ENCODE measurements at places on chromosomes 2 and 18. TPM values are rescaled to one million over a fixed set of nuclear protein-coding genes. Genes with fewer than 3 reads are reported as not detected.

SCG2 gene
- total RNA-seq = 2.4 TPM

GRCh38 chr2:12824778-12825379, 108.1 kb downstream of the TRIB2 start:
- H3K36me3 ChIP-seq = no peaks in the 10 kb centered on the region
- DNase-seq = peak; percentile 80
- peak overlapping the region; percentile 93 for H3K27ac ChIP-seq
- H3K4me1 ChIP-seq = peaks cover 9% of the 10 kb centered on the region
- H3K4me3 ChIP-seq = no peak overlapping the region

DNA sequence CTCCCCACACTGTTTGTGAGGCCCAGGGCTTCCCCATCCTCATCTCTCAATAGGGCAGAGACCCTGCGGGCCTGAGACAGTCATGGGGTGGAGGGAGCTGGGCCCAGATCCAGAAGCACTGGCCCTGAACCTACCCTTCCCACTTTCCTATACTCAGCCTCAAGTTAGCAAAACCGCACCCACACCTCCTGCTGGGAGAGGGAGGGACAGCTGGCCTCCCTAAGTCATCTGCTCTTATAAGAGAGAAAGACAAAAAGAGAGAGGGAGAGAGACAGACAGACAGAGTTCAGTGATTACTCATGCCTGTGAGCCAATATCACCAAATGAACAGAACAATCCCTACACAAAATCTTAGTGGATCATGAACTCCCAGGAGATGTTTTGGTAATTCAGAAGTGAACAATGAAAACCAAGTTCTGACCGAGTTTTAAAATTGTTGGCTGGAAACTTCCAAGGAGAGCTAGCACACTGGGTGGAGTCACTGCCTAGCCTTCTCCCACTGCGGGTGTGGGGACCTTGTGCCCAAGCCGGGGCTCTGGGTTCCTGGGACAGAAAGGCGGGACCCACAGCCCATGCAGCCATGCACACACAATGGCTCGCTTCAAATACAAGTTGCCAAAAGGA, 130.5 kb downstream of the PXDN start:
- H3K27me3 ChIP-seq = no peaks in the 10 kb centered on the region
- peak overlapping the region; percentile 5 for H3K27ac ChIP-seq
- H3K36me3 ChIP-seq = no peaks in the 10 kb centered on the region
- H3K4me1 ChIP-seq = peaks cover 5% of the 10 kb centered on the region
- no peak for DNase-seq

GRCh38 chr2:61229936-61230335, 67.9 kb downstream of the C2orf74 start:
- H3K27me3 ChIP-seq = no peaks in the 10 kb centered on the region
- H3K4me1 ChIP-seq = no peaks in the 10 kb centered on the region
- peaks cover 99% of the 10 kb centered on the region for H3K36me3 ChIP-seq
- no peak for DNase-seq
- H3K4me3 ChIP-seq = no peak overlapping the region

GRCh38 chr2:176516051-176516602, 246.9 kb downstream of the MTX2 start:
- H3K36me3 ChIP-seq = no peaks in the 10 kb centered on the region
- no peak overlapping the region for H3K27ac ChIP-seq
- no peak for DNase-seq
- peaks cover 25% of the 10 kb centered on the region for H3K4me1 ChIP-seq
- H3K4me3 ChIP-seq = no peak overlapping the region

TBC1D8 gene
- total RNA-seq = 61.7 TPM

DNA sequence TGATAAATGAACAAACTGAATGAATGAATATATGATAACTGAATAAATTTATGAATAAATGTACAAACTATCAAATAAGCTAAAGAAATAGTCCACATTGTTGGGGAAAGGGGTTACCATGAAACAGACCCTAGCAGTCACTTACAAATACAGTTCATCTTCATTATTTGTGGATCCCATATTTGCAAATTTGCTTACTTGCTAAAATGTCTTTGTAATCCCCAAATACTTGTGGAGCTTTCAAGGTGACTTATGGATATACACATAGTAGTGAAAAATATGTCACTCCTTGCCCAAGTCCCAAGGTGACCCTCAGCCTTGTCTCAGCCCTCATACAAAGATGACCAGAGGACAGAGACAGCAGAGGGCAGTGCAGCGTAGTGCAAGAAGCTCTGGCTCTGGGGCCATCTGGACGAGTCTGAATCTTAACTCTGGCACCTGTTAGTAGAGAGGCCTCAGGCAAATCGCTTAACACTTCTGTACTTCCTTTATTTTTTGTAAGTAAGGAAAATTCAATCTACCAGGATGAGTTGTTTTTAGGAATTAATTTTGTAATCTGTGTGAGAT, 3.1 kb downstream of the PAIP2B start:
- no peak overlapping the region for H3K4me3 ChIP-seq
- H3K27me3 ChIP-seq = no peaks in the 10 kb centered on the region
- peaks cover 16% of the 10 kb centered on the region for H3K4me1 ChIP-seq

DNA sequence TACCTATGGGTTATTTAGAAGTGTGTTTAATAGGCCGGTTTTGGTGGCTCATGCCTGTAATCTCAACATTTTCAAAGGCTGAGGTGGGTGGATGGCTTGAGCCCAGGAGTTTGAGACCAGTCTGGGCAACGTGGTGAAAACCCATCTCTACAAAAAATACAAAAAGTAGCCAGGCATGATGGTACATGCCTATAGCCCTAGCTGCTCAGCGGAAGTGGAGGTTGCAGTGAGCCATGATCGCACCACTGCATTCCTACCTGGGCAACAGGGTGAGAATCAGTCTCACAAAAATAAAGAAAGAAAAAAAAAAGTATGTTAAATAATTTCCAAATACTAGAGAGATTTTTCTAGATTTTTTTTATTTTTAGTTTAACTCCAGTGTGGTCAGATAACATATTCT, 316.0 kb downstream of the KIAA1328 start:
- DNase-seq = no peak
- no peaks in the 10 kb centered on the region for H3K4me1 ChIP-seq
- no peaks in the 10 kb centered on the region for H3K36me3 ChIP-seq

DNA sequence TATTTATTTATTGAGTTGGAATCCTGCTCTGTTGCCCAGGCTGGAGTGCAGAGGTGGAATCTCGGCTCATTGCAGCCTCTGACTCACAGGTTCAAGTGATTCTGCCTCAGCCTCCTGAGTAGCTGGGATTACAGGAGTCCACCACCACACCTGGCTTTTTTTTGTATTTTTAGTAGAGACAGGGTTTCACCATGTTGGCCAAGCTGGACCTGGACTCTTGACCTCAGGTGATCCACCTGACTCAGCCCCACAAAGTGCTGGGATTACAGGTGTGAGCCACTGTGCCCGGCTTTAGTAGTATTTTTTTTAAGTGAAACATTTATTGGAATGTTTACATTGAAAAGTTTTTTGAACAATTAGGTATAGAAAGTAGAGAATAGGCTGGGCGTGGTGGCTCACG, 23.9 kb downstream of the SLC20A1 start:
- H3K36me3 ChIP-seq = peaks cover 7% of the 10 kb centered on the region
- H3K4me1 ChIP-seq = peaks cover 4% of the 10 kb centered on the region
- no peaks in the 10 kb centered on the region for H3K27me3 ChIP-seq
- no peak overlapping the region for H3K27ac ChIP-seq
- H3K4me3 ChIP-seq = no peak overlapping the region

DNA sequence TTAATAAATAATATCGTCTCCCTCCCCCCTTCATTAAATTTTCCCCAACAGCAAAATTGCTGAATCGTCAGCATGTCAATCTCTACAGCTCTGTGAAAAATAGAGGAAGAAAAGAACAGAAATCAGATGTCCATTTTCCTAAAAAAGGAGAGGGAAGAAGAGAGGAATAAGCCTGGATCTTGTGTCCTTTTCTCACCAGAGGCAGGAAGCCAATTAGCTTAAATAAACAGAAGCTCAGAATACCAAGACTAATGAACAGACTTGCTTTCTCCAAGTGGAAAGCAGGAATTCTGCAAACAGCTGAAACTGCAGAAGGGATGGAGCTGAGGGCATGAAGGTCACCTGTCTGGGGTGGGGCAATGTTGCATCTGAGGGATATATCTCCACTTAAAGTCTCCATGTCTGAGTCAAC, 265.7 kb downstream of the CCDC85A start:
- H3K36me3 ChIP-seq = no peaks in the 10 kb centered on the region
- H3K27me3 ChIP-seq = no peaks in the 10 kb centered on the region
- no peak for DNase-seq
- no peak overlapping the region for H3K27ac ChIP-seq
- no peak overlapping the region for H3K4me3 ChIP-seq

QPCT gene
- 1.5 TPM for total RNA-seq

CFAP65 gene
- not detected for total RNA-seq

GRCh38 chr2:54551123-54551756, 95.1 kb downstream of the SPTBN1 start:
- H3K4me3 ChIP-seq = no peak overlapping the region
- H3K4me1 ChIP-seq = peaks cover 49% of the 10 kb centered on the region
- DNase-seq = no peak
- H3K27me3 ChIP-seq = no peaks in the 10 kb centered on the region
- no peak overlapping the region for H3K27ac ChIP-seq
- H3K36me3 ChIP-seq = no peaks in the 10 kb centered on the region

- no peak overlapping the region for H3K4me3 ChIP-seq
- no peak overlapping the region for H3K27ac ChIP-seq
- DNase-seq = no peak
These were observed 491.8 kb downstream of the CDH2 start for GRCh38 chr18:27685091-27685490.

DNA sequence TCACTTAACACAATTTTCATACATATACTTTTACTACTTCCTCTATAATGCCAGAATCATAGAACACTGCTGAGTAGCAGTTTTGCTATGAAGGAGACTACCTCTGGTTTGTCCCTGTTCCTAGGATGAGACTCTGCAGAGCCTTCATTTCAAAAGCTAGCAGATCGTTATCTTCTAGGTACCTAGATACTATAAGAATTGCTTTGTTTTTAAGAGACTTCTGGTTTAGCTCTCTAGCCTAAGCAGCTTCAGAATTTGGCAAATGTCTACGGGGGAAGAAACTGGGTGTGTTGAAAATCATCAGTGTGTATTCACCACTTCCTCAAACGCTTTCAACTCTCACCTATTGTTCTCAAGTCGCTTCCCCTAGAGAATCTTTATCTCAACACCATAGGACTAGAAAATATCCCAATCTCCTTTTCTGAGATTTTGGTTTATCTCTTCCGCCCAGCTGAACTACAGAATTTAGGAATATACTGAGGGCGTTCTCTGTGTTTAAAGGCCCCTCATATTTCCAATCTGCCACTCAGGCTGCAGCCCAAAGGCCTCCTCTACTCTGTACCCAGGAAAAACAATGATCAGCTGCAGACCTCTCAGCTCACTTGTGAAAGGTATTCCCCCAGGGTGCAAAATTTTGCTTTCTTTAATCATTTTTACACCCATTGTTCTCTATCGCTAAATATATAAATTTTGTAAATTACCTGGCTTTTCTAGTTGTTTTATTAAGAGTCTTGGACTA, 28.7 kb downstream of the SMAD2 start:
- H3K4me1 ChIP-seq = peaks cover 10% of the 10 kb centered on the region
- H3K36me3 ChIP-seq = no peaks in the 10 kb centered on the region
- no peak overlapping the region for H3K27ac ChIP-seq
- no peak for DNase-seq
- H3K4me3 ChIP-seq = no peak overlapping the region

RND3 gene
- total RNA-seq = 30.8 TPM

CHRNG gene
- total RNA-seq = not detected

DNA sequence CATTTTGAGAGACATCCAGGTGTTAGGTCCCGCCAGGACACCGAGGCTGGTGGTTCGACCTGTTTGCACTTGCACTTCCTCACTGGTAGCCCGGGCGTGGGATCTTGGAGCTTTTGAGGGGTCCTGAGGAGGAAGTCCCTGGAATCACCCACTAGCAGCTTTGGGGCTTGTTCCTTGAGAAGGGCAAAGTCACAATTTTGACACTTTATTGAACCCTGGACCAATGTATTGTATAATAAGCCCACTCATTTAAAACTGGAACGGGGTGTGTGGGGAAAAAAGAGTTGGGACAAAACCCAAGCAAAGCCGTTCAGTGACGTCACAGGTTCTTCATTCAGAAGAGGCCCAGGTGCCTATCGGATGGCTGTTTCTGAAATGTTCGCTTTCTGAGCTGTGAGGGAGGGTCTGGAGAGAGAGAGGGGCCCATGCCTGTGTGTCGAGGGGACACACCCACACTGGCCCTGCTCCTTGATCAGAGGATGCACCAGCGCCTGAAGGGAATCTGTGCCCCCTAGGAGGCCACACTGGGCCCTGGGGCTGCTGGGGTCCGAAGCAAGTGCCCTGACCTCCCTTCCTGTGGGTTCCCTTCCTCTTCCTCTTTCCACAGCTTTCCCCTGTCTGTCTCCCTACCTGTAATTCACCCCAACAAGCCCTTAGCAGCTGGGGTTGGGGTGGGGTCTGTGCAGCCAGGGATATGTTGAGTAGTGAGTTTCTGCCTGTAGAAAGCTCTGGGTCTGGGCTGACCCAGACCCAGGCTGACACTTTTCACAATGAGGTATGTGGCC, 2.6 kb downstream of the LPIN1 start:
- H3K4me3 ChIP-seq = no peak overlapping the region
- no peak overlapping the region for H3K27ac ChIP-seq

GRCh38 chr2:66517772-66518171, 82.8 kb downstream of the MEIS1 start:
- no peak overlapping the region for H3K4me3 ChIP-seq
- no peaks in the 10 kb centered on the region for H3K27me3 ChIP-seq
- DNase-seq = no peak

DNA sequence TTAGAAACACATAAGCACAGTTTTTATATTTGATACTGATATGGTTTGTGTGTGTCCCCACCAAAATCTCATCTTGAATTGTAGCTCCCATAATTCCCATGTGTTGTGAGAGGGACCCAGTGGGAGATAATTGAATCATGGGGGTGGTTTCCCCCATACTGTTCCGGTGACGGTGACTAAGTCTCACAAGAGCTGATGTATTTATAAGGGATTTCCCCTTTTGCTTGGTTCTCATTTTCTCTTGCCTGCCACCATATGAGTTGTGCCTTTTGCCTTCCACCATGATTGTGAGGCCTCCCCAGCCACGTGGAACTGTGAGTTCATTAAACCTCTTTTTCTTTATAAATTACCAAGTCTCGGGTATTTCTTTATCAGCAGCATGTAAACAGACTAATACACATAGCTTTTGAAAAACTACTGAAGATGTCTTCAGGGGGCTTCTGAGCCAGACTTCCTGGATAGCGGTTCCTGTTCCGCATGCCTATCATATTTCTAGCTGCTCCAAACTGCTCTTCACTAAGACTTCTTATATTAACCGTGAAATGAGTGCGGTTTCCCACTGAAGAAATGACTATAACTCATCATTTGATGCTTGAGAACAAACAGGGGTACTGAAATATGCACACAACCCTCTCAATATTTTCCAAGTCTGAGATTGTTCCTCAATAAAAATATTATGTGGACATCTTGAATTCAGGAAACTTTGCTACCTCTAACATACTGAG, 75.8 kb downstream of the SPHKAP start:
- DNase-seq = no peak
- no peaks in the 10 kb centered on the region for H3K36me3 ChIP-seq
- H3K4me1 ChIP-seq = no peaks in the 10 kb centered on the region

- H3K27ac ChIP-seq = no peak overlapping the region
- H3K27me3 ChIP-seq = no peaks in the 10 kb centered on the region
- no peaks in the 10 kb centered on the region for H3K36me3 ChIP-seq
- DNase-seq = no peak
- no peak overlapping the region for H3K4me3 ChIP-seq
These were observed 47.6 kb upstream of the FAM124B start for GRCh38 chr2:224449212-224450147.

SCTR gene
- 2.2 TPM for total RNA-seq

- H3K4me3 ChIP-seq = no peak overlapping the region
- H3K4me1 ChIP-seq = no peaks in the 10 kb centered on the region
- no peaks in the 10 kb centered on the region for H3K36me3 ChIP-seq
- H3K27ac ChIP-seq = no peak overlapping the region
- no peak for DNase-seq
These were observed 318.8 kb downstream of the ZEB2 start for GRCh38 chr2:144201126-144201525.
